ENCODE measurements at places on chromosomes 5 and 9.

- no peak for DNase-seq
Observed at GRCh38 chr5:28117691-28118090, 1079.3 kb upstream of the CDH9 start.

GRCh38 chr5:95841914-95842812, 19.6 kb upstream of the GLRX start:
- DNase-seq = no peak

GRCh38 chr9:136393531-136393930, 6.4 kb downstream of the SNAPC4 start:
- no peak for DNase-seq

DNA sequence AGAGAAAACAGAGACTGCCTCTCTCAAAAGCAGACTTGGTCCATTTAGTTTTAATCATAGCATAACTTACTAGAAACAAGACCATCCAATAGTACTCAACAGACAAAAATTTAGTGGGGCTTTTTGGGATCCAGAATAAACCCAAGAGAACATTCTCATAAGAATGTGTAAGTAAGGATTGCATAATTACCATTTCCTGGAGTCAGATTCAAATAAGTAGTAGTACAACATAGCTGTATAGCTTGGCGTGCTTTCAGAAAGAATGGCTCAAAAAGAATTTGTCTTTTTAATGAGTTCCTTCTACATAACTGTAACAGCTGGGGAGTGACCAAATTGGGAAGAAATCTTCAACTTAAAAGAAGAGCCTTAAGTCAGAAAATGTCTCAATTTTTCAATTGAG, 145.4 kb downstream of the DENND1A start:
- no peak for DNase-seq

DNA sequence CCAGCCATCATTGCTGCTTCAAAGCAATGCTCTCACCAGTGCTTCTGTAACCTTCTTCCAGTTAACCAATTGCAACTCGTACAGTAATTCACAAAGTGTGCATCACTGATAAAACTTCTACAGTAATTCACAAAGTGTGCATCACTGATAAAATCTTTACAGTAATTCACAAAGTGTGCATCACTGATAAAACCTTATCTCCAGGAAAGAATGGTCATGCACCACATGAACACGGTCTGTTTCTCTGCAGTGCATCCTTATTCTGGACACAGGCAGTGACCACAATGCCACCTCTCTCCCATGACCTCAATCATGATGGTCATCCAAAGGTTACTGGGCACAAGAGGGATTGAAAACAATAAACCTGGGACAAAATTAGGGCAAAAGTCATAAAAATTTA, 153.6 kb downstream of the TSSK1B start:
- DNase-seq = no peak

GRCh38 chr5:177111720-177112394, 21.7 kb upstream of the NSD1 start:
- DNase-seq = peak; percentile 42

DNA sequence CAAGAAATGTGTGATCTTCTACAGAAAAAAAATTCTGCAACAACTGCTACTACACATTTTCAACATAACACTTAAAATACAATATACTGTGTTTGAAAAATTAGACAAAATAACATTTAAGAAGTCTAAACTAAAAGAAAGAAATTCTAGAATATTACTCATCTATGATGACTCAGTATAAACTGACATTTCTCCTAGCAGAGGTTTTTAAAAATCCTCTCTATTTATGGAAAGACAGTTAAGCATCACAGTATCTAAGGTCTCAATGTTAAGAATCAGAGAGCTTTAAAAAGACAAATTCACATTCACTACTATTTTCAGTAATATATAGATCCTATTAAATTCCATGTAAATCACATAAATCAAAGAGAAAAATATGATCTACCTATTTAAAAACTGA, 61.3 kb downstream of the NR2F1-AS1 start:
- no peak for DNase-seq

GRCh38 chr9:85064811-85065371, 395.4 kb downstream of the NTRK2 start:
- no peak for DNase-seq

DNA sequence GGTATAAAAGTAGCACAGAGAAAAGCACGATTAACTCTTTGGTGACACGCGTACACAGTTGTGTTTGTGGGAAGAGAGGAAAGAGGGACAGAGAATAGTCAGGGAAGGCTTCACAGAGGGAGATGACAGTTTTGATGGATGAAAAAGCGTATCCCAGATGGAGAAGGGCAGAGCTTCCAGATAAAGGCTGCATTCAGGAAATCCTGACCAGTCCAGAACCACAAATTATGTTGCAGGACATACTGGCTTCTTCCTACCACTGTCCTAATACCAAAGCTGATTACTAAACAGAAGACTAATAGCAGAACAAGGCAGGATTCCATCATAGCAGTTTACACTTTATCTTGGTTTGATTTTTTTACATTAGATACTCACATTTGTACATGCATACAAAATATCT, 34.5 kb downstream of the SLC31A2 start:
- no peak for DNase-seq

GRCh38 chr5:117800261-117800660, 1188.1 kb downstream of the DTWD2 start:
- DNase-seq = no peak

DNA sequence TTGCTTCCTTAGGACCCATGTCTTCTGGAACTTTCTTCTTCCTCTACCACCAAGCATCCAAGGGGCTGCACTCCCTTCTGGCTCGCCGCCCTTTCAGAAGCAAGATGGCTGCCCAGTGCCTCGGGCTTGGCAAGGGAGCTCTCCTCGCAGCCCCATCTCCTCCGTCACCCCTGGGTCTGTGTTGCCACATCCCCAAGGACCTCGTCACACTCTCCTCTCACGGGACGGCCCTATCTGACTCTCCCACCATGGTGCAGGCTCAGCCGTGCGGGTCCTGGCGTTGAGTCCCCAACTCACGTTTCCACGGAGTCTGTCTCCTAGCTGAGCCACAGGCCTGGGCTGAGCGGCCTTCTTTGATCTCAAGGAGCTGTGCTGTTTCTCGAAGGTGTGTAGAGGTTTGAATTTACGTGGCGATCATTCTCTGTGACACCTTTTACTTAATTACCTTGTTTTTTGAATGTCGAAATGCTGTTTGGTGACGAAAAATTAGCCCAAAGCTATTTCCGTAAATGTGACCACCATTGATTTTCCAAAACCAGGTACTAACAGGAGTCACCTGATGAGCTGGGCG, 15.0 kb upstream of the SCGB3A1 start:
- no peak for DNase-seq

- DNase-seq = no peak
Observed at GRCh38 chr5:124593952-124594351, 152.5 kb downstream of the ZNF608 start.

- no peak for DNase-seq
Observed at GRCh38 chr9:127561491-127562278, 50.4 kb upstream of the STXBP1 start.

DNA sequence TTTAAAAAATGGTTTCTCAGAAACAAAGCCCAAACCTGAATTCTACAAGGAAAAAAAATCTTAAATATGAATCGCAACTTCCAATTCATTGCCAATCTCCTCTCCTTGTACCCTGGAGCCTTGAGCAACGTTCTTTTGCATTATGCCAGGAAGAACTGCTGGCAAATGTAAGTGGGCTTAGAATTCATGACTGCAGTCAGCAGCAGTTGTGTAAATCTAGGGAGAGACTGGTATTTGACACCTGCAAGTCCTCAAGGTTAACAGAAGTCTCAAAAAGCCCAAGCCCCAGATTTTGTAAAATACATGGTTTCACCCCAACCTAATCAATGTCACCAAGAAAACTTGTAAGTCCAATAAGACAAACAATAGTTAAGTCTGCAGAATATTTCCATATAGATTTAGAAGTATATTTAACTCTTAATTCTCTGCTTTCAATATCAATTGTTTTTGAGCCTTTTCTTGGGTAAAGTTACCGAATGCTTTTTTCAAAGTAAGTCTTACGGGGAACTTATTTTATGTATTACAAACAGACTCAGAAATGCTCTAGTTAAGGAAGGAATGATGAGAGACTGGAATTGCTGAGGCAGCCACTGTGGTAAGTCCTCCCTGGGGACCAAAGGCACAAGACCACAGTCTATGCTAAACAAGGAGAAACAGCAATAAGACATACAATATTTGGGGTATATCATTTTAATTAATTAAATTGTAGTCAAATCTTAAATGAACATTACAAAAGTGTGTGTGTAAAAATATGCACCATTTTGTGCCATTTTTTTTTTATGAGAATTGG, 31.3 kb downstream of the ELL2 start:
- no peak for DNase-seq

GRCh38 chr5:96577909-96578308, 84.3 kb upstream of the CAST start:
- DNase-seq = no peak

GRCh38 chr5:163475411-163475810, 15.0 kb downstream of the HMMR start:
- DNase-seq = no peak

DNA sequence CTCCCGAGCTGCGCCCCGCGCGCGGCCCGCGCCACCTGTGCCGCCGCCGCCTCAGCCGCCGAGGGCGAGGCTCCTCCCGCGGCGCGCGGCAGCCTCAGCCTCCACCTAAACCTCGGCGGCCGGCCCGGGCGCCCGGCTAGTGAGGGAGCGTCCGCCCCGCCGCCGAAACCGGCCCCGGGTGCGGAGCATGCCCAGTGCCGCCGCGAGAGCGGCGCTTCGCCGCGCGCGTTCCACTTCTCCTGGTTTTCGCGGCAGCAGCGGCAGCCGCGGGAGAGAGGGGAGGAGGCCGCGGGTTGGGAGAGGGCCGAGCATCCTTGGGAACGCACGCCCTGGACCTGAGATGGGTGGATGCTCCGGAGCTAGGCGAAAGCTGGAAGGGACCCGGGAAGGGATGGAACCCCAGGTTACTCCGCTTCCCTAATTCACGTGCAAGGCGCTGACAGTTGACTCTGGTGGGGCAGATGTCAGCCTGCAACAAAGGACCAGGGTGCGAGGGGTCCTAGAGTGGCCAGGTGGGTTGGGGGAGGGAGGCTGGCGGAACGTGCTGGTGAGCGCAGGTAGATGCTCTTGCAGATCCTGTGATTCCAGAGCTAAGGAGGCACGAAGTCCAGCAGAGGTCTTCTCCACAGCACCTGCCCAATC, at the start of gene CTNND2:
Gene CTNND2, minus strand, starts transcription at position 182 of the 642 bp plus-strand sequence. CDS start 593 bp downstream, outside the sequence.
- no peak for DNase-seq

GRCh38 chr5:40406741-40407211, 272.9 kb upstream of the PTGER4 start:
- DNase-seq = no peak

DNA sequence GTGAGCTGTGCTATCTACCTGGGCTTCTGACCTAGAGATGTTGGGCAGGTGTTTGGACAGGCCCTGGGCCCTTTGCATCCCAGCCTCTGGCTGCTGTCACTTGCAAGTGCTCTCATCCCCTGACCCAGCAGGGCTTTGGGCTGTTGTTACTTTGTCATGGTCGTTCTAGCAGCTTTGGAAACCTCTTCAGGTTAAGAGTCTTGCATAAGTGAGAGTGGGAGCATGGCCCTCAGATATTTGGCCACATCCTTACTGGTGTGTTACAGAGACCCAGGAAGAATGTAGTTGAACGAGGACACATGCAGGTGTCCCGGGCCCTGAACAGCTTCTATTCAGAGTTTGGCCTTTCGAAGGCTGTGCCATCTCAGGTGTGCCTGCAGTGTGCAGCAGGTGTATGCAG, 4.5 kb downstream of the TENT4A start:
- DNase-seq = no peak

DNA sequence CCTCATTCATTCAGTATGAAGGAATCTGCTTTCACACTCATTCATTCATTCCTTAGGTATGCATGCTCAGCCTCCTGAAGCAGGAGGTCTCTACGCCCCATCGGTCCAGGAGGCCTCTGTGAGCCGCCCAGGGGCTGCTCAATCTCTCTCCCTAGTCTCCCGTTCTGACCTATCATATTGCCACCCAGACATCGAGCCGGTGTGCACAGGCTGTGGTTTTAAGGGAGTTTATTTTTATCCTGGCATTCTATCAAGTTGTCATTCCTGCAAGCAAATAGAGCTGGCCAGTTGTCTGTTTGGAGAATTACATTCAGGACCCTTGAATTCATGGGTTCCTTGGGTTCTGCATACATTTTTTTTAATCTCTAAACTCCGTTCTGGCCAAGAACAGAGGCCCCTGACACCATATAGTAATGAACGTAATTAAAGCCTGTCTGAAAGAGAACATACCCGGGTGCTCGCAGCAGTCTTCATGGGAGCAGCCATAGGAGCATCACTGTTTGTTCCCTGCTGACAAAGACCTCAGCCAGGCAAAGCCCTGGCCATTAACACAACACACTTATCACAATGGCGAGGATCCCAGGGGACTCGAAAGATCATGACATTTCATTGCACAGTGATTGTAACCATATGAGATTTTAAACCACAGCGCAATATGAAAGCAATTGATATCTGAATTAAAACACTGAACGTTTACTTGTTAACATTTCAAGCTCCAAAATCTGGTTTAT, 80.9 kb downstream of the ADAMTS16 start:
- no peak for DNase-seq

GRCh38 chr9:68974431-68974830, 39.5 kb downstream of the PRKACG start:
- no peak for DNase-seq

GRCh38 chr5:126852091-126852571, 75.2 kb downstream of the LMNB1 start:
- no peak for DNase-seq
